ENCODE measurements at places on chromosomes 5 and 9.

DNA sequence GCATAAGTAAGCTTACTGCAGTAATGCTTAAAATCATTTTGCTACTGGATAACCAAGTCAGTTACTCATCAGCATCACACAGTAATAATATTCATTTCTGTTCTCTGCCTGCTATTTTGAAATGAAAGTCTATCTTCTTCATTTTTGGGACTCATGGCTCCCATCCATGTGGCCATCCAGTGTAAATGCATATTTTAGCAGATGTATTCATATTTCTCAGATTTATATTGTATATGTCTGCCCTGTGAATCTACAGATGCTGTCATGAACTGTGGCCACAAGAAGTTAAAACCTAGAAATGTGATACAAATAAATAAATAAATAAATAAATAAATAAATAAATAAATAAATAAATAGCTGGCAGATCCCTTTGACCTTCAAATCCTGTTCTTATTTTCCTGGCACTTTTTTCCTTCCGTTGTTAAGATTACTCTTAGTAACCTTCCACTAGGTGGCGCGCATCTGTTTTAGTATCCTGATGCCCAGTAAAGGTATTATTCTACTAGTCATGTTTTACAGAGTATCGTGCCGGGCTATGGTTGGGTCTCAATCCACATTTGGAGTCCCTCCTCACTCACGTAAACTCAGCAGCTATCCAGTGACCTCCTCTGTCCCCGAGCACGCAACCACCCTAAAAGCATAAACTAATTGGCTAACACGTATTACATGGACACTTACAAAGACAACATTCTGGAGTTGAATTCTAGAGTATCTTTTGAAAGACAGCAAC lies 79.2 kb upstream of the IL7R start:
- peak; percentile 44 for DNase-seq

GRCh38 chr5:81924442-81924841 lies 47.4 kb upstream of the ATG10 start:
- no peak for DNase-seq

- DNase-seq = no peak
Measured at GRCh38 chr5:64505769-64506566, at the start of gene RGS7BP. Gene RGS7BP (plus strand): TSS chr5:64506015. CDS start chr5:64506625, 610 bp downstream.

DNA sequence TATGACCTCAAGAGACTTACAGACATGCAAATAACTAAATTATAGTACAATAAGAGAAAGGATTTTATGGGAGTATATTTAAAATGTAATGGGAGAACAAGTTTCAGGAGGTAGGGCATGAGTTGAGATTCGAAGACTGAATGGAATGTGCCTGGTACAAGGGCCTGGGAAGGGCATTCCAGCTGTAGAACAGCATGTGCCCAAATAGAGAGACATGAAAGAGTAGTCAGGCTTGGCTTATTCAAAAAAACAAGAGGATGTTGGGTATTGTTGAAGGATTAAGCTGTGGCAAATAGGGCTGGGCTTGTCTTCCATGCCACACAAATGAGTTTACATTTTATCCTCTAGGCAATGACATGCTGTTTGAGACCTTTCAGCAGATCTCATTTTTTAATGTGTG lies 86.9 kb downstream of the FOCAD start:
- no peak for DNase-seq

GRCh38 chr9:84339962-84340361 lies 596 bp downstream of the SLC28A3 start:
- DNase-seq = no peak
